ENCODE measurements at places on chromosomes 2 and 18. TPM values are rescaled to one million over a fixed set of nuclear protein-coding genes. Genes with fewer than 3 reads are reported as not detected.

DNA sequence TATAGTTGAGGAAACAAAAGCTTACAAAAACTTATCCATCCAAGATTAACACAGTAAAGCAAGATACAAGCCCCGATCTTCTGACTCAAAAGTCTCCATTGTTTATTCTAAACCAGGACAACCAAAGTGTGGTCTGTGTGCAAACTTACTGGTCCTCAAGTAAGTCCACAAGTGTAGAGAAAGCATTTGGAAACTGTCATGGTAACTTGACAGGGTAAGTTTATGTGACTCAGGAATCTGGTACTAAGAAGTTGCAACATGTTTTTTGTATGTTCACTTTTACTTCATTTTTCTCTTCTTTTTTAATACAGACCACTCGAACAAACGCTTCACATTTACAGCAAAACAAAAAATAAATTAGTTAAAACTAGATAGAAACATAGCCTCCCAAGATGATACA is 9.4 kb downstream of the MBD2 start:
- no peak for DNase-seq
- H3K36me3 ChIP-seq, result no peaks in the 10 kb centered on the region
- H3K4me1 ChIP-seq, result peaks cover 28% of the 10 kb centered on the region
- no peaks in the 10 kb centered on the region for H3K27me3 ChIP-seq
- no peak overlapping the region for H3K27ac ChIP-seq
- H3K4me3 ChIP-seq, result no peak overlapping the region

DNA sequence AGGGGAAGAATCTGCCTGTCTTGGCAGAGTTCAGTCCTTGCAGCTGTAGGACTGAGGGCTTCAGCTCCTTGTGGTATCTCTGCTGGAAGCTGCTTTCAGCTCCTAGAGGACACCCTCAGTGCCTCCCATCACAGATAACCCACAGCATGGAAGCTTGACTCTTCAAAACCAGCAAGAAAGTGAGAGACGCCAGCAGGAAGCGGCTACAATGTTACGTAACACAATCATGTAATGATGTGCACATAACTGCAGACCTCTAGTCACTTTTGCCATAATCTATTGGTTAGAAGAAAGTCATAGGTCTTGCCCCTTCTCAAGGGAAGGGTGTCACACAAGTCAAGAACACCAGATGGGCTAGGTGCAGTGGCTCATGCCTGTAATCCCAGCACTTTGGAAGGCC is 69.1 kb upstream of the AFF3 start:
- no peak overlapping the region for H3K27ac ChIP-seq
- no peak for DNase-seq
- peaks cover 20% of the 10 kb centered on the region for H3K4me1 ChIP-seq
- no peak overlapping the region for H3K4me3 ChIP-seq
- H3K36me3 ChIP-seq, result no peaks in the 10 kb centered on the region

DNA sequence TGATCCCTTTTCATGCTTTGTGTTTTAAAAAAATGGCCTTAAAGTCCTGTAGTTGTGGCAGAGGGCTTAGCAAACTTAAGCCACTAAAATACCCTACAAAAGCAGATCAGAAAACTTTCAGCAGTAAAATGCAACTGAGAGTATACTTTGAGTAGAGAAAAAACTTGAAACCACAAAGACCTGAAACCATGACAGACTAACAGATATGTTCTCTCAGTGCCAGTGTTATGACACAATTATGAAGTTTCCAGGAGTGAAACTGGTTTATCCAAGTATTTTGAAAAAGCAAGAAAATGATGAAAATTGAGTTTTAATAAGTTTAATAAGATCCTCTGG is 74.5 kb downstream of the SPRED2 start:
- no peaks in the 10 kb centered on the region for H3K27me3 ChIP-seq
- no peak overlapping the region for H3K4me3 ChIP-seq

The DYNC2LI1 gene
- 19.5 TPM for total RNA-seq

- H3K4me1 ChIP-seq, result no peaks in the 10 kb centered on the region
- DNase-seq, result no peak
- no peaks in the 10 kb centered on the region for H3K36me3 ChIP-seq
- no peaks in the 10 kb centered on the region for H3K27me3 ChIP-seq
- H3K27ac ChIP-seq, result no peak overlapping the region
- no peak overlapping the region for H3K4me3 ChIP-seq
Measured at GRCh38 chr2:146853741-146854444, 990.9 kb upstream of the ACVR2A start.

DNA sequence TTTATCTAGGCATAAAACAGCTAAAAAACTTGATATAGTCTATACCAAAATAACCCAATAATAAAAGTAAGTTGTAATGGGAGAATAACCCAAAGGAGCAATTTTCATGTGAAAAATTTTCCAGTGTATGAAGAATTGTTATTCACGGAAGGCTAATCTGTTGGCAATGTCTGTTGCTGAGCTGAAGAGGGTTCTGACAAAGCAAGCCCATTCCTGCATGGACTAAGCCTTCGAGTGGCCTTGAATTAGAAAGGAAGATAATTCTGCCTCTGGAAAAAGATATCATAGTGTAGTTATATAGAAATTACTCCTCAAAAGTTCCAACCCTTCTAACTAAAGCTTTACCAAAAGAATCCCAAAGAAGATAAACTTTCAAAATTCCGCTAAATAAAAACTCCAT is 101.5 kb downstream of the MAP2 start:
- H3K4me1 ChIP-seq, result no peaks in the 10 kb centered on the region
- no peak for DNase-seq
- peak overlapping the region; percentile 0 for H3K4me3 ChIP-seq
- H3K27ac ChIP-seq, result peak overlapping the region; percentile 37
- no peaks in the 10 kb centered on the region for H3K36me3 ChIP-seq
- no peaks in the 10 kb centered on the region for H3K27me3 ChIP-seq

DNA sequence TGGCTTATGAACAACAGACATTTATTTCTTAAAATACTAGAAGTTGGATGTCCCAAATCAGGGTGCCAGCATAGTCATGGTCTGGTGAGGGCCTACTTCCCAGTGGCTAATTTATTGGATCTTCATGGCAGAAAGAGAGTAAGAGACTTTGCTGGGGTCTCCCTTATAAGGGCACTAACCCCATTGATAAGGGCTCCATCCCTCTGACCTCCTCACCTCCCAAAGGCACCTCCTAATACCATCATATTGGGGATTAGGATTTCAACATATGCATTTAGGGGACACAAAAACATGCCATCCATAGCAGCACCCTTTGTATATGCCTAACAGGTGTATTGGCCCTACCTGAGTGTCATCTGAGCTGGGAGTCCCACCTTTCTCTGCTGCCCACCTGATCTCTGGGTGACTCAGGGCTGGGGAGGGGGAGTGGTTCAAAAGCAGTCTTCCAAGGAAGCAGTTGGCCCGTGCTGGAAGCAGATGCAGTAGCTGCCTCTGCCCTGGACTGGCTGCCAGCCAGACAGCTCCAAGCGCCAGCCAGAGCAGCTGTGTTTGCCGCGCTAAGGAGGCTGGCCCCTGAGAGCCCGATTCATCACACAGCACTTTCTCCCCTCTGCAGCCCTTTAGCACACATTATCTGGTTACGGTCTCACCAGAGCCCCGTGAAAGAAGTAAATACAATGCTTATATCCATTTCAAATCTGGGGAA is 84.6 kb downstream of the SMAD7 start:
- no peak overlapping the region for H3K27ac ChIP-seq
- H3K4me3 ChIP-seq, result no peak overlapping the region
- H3K27me3 ChIP-seq, result no peaks in the 10 kb centered on the region
- no peaks in the 10 kb centered on the region for H3K36me3 ChIP-seq

DNA sequence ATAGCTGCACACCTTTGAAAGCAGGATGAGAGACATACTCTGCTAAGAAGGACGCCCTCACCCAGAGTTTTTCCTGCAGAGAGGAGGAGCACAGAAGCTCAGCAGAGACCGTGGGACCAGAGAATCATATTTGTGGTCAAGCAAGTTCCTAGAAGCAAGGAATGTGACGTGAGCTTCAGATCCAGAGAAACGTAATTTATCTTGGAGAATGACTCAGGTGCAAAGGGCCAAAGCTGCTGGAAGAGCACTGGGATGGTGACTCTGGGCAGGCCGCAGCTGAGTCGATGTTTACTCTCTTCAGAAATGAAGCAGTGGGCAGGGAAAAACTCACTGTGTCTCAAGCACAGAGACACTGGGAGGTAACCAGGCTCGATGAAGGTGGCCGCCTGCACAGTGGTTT is 50.1 kb upstream of the IGFBP2 start:
- no peak overlapping the region for H3K4me3 ChIP-seq
- no peaks in the 10 kb centered on the region for H3K27me3 ChIP-seq
- no peaks in the 10 kb centered on the region for H3K36me3 ChIP-seq
- DNase-seq, result no peak
- peaks cover 8% of the 10 kb centered on the region for H3K4me1 ChIP-seq

DNA sequence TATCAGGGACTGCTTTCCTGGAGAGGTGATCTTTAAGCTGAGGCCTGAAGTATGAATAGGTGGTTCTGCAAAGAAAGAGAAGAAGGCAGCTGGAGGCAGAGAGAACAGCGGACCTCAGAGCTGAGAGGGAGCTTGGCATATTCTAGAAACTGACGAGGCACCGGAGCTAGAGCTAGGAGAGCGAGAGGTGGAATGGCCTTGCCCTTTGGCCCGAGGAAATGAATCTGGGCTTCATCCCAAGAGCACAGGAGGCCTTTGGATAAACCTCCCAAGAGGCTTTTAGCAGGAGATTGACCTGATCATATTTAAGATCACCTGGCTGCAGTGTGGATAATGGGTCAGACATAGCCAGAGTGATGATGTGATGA is 7.9 kb downstream of the DYSF start:
- no peak overlapping the region for H3K27ac ChIP-seq
- DNase-seq, result no peak
- peaks cover 25% of the 10 kb centered on the region for H3K27me3 ChIP-seq
- H3K4me3 ChIP-seq, result no peak overlapping the region
- H3K4me1 ChIP-seq, result no peaks in the 10 kb centered on the region

- no peak overlapping the region for H3K4me3 ChIP-seq
- no peak for DNase-seq
- no peaks in the 10 kb centered on the region for H3K27me3 ChIP-seq
Measured at GRCh38 chr2:193845604-193846003, 1650.9 kb upstream of the TMEFF2 start.

The CYTIP gene
- total RNA-seq, result 7.7 TPM

The EFEMP1 gene
- total RNA-seq, result 253 TPM

The SERPINB12 gene
- total RNA-seq, result not detected

- H3K4me1 ChIP-seq, result no peaks in the 10 kb centered on the region
- no peaks in the 10 kb centered on the region for H3K27me3 ChIP-seq
- DNase-seq, result no peak
Measured at GRCh38 chr2:140539242-140539875, 1591.5 kb downstream of the LRP1B start.

The CDH7 gene
- 16.5 TPM for total RNA-seq

The UGT1A7 gene
- not detected for total RNA-seq

- H3K36me3 ChIP-seq, result no peaks in the 10 kb centered on the region
- no peaks in the 10 kb centered on the region for H3K27me3 ChIP-seq
- H3K4me1 ChIP-seq, result no peaks in the 10 kb centered on the region
- no peak for DNase-seq
Measured at GRCh38 chr2:116467243-116467642, 1347.2 kb upstream of the DDX18 start.
